Activated T-cell treated with anti-CD3 and anti-CD28 coated beads for 1 hour (primary cell): ENCODE measurements at places on chromosomes 1 and 21.
A peak's percentile ranks its signal among the peaks of the same experiment; 100 is the strongest.

DNA sequence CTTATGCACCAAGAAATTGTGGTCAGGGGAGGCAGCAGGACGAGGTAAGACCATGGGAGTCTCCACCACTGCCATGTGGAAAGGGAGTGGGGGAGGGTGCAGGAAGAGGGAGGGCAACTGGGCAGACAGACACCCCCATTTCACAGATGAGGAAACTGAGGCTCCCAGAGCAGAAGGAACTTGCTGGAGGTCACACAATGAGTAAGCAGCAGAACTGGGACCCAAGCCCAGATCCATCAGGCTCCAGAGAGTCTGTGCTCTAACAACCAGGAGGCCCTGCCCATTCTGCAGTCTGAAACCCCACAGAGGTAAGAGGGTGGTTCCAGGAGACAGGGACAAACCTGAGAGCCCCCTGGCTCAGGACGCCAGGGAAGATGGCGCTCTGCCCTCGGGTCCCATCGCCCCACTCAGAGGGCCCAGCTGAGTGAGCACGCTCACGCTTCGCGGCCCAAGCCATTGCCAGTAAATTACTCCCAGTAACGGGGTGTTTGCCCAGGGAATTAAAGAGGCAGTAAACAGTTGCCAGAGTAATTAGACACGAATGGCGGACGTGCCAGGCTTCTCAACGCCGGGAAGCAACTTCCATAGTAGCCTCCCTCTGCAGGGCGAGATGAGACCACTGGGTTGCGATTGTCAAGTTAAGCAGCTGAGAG, 59.2 kb downstream of the MATN1 start:
- DNase-seq = no peak

GRCh38 chr1:168742386-168742785, 13.4 kb upstream of the DPT start:
- no peak for DNase-seq

DNA sequence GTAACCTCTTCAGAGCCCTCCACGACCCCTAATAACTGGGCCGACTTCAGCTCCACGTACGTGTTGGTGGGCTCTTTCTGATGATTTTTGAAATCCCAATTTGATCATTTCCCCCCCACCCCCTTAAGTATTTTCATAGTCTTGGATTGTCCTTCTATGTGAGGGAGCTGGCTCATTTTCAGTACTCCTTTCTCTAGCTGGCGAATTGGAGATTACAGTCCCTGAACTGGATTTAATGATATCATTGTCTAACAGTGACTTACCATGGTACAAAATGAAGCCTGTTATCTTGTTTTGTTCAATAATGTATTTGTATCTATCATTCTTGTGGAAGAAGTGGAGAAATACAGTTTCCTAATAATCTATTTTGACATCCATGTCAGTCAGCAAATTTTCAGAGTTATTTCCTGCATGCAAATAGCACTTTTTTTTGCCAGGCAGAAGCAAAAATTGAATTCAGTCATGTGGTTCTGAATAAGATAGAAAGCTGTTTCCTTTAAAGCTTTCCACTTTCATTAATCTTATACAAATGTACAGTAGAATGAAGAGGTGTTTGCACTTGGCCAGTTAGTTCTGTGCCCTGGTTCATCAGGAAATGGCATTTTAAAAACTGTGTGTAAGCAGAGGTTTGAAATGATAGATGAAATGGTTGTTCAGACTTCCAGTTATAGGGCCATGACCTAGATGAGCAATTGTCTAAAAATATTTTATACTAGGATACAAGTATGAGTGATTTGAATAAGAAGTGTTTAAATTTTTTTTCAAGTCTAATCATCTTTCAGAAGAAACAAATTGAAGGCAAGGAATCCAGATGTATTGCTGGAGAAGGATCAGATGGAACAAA, 104.2 kb downstream of the ATP5PO start:
- DNase-seq = no peak

DNA sequence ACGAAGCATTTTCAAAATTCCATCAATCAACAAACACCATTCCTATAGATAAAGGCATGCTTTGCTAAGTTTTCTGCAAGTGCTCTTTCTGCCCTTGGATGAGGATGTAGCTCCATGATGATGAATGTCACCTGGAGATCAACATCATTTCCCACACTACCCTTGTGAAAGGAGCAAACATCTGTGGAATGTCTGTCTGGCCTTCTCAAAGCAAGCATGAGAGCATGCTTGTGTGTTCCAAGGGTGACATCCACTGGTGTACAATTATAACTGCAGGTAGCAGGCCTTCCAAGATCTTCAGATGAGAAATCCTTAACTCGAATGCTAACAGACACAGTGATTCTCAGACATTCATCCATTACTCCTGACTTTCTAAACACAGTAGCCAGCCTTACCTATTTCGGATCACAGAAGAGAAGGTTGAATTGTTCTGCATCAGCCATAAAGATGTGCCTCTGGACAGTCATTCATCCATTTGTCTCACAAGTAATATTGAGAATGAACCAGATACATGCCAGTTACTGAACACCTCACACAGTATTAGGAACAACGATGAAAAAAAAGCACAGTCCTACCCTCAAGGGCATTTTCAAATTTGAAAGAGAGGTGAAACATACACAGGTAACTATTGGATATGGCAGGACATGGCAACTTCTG, 162.4 kb downstream of the TPR start:
- no peak for DNase-seq

- DNase-seq = peak; percentile 18
Observed at GRCh38 chr1:233294913-233295236, 650 bp downstream of the PCNX2 start.

- no peak for DNase-seq
Observed at GRCh38 chr1:150576794-150577556, 2.4 kb downstream of the MCL1 start.

- no peak for DNase-seq
Observed at GRCh38 chr1:240455228-240455821, 156.6 kb downstream of the GREM2 start.

DNA sequence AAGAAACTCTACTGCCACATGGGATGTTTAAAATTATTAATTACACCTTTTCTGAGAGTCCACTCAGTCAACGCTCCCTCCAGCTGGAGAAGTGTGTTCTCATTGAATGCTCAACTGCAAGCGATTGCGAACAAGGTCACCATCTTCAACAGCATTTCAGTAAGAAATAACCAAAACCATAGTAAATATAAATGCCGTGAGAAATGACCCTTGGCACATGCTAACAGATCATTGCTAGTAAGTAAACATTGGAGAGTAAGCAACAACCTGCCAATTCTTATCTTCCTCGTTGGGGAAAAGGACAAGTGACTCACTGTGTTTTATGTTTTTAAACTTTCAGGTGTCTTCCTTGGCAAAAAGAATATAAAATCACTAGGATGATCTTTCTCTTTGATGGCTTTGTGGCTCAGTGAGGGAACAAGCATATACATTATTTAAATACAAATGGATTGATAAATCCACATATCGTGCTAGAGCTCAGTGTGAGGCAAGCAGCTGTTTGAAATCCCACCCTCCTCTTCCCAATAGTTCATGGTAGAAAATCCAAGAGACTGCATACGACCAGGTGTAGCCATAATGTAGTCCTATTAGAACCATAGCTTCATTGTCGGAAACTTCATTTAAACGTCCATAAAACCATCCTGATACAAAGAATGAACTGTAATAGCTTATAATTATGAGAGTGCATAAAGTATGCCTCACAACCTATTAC, 214.6 kb downstream of the GRIK1 start:
- DNase-seq = no peak

DNA sequence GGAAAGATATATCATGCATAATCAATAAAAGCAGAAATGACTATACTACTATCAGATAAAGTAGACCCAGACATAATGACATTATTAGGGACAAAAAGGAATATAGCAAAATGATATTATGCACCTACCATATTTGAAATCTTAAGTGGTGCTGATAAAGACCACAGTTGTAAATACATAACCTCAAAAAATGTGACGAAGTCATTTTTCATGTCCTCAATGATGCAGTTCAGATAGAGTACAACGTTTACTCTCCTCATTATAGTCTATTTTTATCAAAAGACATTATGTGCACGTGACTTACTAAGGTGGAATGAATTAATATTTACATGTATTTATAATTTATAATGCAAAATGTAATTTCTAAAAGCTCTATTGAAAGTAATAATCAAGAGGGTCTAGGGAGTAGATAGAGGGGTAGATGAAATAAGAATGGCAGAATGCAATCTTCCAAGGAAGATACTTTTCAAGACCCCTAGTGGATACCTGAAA, 61.7 kb upstream of the TNFSF4 start:
- no peak for DNase-seq

DNA sequence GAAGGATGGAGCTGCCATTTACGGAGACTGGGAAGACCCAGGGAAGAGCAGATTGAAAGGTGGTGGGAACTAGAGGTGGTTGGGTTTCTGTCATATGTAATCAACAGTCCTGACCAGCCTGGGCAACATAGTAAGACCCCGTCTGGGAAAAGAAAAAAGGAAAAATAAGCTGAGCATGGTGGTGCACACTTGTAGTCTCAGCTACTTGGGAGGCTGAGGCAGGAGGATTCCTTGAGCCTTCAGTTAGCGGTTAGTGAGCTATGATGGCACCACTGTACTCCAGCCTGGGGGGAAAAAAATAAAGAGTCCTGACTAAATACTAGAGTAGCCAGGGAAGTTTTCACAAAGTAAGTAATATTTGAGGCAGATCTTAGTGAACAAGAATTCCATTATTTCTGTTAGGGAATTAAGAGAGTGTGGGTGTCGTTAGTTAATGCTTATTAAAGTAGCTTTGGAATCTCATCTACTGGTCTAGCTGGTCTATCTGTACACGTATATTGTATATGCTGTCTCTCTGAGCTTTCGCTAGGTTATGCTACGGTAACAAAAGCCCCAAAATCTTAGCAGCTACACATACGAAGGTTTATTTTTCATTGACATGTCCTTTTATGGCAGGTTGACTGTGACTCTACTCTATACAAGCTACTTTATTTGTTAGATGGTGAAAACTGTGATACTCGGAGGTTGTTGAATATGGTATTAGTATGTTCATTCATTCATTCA, 4.4 kb downstream of the NBPF1 start:
- DNase-seq = no peak

GRCh38 chr1:2032737-2033136, 13.6 kb downstream of the GABRD start:
- no peak for DNase-seq

DNA sequence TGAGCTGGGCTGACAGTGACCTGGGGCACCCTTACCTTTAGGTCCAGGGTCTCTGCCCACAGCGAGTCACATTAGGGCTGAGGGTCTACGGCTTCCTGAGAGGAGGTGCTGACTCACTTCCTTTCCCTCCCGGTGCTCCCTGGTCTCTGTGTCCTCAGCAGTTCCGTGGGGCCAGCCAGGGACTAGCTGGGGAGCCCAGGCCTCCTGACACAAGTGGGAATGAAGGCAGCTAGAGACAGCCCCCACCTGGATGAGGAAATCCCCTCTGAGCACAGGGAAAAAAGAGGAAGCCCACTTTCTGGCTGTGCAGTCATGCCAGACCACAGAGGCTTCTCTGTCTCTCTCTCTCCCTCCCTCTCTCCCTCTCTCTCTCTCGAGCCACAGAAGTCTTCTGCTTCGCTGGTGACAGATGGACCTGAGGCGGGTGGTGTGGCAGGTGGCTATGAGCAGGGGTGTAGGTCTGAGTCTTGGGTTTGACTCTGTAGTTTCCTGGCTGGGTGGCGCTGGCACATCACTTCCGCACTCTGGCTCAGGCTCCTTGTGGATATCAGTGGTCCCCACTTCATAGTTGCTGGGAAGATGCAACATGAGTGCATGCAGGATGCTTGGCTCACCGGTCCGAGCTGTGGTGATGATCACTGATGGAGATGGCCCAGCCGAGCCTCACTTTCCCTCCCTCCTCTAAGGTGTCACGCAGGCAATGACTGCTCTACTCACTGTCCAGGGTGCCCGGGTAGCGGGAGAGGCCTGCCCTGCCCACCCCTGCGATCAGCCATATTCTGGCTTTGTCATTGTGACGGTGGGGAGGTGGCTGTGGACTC, 3.5 kb downstream of the SLC66A1 start:
- no peak for DNase-seq

- no peak for DNase-seq
Observed at GRCh38 chr1:96557336-96557735, 164.2 kb upstream of the PTBP2 start.

- DNase-seq = no peak
Observed at GRCh38 chr1:87927391-87928280, 599.0 kb downstream of the LMO4 start.

GRCh38 chr1:19696820-19697219, 32.1 kb downstream of the HTR6 start:
- no peak for DNase-seq

DNA sequence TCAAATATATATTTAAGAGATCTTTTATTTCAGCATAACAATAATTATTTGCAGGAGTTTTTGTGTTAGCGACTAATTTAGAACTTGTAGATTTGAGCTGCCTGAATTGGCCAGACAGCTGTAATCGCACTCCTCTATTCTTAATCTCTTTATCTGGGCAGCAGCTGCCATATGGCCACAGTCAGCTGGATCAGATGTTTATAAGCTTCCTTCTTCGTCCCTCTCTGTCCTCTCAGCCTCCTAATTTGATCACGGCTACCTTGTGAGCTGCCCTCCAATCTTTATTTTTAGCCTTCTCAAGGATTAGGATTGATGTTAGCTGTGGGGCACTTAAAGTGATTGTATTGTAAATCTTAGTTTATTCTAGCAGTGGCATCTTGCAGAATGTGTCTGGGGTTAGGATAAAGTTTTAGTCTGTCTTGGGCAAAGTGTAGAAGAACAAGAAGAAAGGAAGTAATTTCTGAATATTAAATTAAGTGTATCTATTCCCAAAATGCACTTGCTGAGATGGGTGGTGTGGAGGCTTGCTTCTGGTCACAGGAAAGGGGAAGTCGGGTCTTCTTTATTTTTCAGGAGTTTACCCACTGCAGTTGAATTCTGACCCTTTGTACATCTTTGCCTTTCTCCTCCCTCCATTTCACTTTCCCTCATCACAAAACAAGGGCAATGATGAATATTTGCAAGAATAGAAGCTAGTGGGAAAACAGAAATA, 1.1 kb downstream of the ZBTB18 start:
- no peak for DNase-seq

DNA sequence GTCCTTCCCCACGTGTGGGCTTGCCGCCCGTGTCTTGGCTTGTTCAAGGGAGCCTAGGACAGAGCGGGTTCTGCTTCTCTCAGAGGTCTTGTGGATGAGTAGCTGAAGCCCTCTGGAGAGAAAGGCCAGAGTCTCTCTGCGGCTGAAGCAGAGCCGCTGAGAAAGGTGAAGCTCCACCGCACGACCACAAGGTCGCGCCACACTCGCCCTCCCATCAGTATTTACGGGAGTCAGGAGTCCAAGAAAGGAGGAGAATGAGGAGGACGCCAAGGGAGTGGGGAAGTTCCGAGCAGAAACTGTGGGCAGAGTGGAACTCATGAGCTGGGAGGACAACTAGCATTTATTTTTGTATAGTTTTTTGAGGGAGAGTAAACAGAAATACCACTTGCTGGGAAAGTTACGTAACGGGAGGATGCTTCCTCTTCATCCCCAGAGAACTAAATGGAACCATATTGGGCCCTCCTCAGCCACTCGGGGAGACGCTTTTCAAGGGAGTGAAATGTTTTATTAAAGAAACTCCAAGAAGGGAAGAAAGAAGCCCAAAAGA, 51.6 kb upstream of the HAO2 start:
- no peak for DNase-seq

- DNase-seq = no peak
Observed at GRCh38 chr1:239795304-239795703, 296.4 kb upstream of the FMN2 start.
